ENCODE measurements at places on chromosomes 7 and 10.

GRCh38 chr10:99711129-99711719 lies 20.7 kb downstream of the COX15 start:
- peak; percentile 30 for DNase-seq

GRCh38 chr10:34624323-34625153 lies 190.6 kb downstream of the PARD3 start:
- DNase-seq: peak; percentile 50

DNA sequence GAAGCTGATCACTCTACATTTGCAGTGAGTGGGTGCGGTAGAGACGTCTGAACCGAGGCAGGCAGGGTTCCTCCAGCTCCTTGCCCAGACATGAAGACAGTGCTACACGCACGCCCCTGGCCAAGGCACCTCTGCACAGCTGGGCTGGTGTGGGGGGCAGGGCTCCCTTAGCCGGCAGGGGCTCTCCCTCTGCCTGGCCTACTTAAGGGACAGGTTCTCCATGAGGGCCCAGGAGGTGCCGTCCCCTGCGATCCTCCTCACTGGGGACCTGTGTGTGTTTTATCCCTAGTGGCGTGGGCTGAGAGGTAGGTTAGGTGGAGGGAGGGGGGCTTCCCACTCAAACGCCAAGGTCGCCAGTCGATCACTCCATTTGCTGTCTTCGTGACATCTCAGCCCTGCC lies 35.3 kb downstream of the IL15RA start:
- no peak for DNase-seq

GRCh38 chr7:105599551-105599950 lies 18.3 kb upstream of the EFCAB10 start:
- DNase-seq: no peak

DNA sequence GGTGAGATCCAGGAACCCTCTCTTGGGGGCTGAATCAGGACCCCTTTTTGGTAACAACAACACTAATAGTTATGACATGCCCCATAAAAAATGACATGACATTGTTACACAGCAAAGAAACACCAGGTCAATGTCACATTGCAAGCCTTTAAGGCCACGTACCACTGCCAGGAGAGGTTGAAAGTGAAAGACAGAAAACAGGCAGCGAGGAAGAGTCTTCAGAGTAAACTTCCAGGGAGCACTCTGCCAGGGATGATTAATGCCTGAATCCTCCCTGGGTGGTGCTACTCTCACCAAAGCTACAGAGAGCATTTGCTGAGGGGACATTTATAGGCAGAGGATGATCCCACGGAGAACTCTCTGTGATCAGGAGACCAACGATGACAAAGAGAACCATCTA lies 551.6 kb downstream of the CALN1 start:
- no peak for DNase-seq
